ENCODE measurements at places on chromosomes 6 and 20.

GRCh38 chr6:52359403-52359802 is 2.5 kb upstream of the PAQR8 start:
- no peak for DNase-seq

- no peak for DNase-seq
Measured at GRCh38 chr20:38747495-38748096, 664 bp upstream of the ACTR5 start.

GRCh38 chr6:6390849-6391602 is 70.6 kb upstream of the F13A1 start:
- no peak for DNase-seq

DNA sequence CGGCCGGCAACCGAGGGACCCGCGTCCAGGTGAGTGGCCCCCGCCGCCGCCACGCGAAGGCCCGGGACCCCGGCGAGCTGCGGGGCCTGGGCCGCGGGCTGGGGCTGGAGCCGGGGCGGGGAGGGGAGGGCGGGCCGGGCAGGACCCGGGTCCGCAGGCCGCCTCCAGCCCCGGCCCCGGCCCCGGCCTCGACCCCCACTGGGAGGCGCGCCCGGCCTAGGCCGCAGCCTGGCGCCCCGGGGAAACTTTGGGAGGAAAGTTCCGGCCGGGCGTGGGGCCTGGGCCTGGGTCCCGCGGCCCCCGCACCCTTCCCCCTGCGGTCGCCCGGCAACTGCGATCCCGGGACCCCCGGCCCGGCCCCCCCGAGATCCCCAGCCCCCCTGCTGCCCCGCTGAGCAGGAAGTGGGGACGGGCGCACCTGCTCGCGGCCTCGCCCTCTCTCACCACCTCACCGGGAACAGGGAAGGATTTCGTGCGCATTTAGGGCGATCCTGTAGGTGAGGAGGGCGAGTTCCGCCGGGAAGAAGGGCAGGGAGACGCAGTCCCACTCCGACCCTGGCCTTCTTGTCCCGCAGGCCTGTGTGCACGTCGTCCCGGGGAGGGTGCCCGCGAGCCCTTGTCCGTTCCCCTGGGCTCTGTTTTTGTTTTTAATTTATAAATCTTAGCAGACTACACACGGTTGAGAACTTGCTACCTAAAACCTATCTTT is 402 bp downstream of the OSBPL2 start:
- no peak for DNase-seq

DNA sequence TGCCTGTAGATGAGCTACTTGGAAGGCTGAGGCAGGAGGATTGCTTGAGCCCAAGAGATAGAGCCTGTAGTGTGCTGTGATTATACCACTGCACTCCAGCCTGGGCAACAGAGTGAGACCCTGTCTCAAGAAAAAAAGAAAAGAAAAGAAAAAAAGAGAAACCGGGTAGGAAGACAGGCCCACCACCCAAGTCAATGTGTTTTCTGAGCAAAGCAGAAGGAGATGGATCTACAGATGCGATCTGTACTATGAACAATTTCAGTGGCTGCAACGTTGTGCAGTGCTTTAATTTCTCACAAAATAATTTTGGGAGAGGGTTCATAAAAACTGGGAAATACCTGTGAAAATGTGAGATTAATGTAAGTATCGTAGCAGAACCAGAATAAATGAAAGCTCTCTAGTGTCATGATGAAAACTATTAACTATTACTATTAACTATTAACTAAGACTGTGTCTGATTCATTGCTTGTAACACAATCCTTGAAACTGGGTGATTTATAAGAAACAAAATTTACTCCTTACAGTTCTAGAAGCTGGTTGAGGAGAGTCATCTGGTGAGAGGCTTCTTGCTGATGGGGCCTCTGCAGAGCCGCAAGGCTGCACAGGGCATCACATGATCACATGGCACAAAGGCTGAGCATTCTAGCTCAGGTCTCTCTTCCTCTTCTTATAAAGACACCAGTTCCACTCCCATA is 233.1 kb upstream of the ZNF217 start:
- DNase-seq = no peak

DNA sequence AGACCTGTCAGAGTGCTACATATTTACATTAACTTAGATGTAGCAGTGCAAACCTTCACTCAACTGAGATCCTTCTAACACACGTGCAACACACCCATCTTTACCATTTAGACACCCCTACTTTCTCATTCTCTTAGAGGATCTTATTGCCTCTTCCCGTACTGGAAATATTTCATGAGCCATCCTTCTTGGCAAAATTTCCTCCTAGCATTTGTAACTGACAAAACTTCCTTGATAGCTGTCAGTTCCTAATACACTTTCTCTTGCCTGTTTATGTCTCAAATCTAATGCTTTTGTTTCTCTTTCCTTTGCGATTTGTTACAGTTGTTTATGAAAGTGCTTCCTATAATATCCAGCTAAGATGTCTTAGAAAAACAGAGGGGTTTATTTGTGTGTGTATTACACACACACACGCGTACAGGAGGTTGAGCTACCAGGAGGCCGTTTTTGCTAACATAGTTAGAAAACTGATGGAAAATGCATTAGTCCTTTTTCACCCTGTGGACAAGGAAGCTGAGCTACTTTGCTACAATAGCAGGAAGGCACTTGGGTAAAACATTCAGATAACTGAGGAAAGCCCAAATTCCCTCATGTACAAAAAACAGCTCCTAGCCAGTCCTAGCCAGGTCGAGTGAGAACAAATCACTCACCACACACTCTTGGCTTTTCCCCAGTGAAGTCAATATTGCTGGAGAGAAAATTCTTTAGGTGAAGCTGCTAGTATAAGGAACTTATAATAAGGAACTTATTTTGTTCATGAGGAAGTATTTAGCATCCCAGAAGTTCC is 153.6 kb downstream of the NFATC2 start:
- DNase-seq = no peak

DNA sequence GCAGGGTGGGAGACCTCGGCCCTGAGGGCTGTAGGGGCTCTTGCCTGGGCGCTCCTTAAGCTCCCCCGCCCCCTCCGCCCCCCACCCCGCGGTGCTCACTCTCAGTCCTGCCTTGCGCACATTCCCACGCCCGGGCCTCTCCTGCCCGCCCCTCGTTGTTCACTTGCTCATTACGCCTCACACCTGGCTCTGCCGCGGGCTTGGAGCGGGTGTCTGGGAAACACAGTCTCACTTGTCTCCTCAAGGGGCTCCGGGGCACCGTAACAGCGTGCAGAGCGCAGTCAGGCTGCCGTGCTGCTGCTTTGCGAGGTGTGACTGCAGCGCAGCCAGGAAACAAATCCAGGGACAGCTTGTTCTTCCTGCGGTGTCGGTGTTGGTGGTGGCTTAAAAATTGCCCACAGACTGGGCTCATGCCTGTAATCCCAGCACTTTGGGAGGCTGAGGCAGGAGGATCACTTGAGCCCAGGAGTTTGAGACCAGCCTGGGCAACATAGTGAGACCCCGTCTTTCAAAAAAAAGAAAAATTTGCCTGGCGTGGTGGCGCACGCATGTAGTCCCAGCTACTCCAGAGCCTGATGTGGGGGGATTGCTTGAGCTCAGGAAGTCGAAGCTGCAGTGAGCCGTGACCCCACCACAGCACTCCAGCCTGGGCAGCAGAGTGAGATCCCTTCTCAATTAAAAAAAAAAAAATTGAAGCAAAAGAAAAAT is 4.6 kb downstream of the NPBWR2 start:
- DNase-seq = no peak
